ENCODE measurements at places on chromosomes 3 and 15.

DNA sequence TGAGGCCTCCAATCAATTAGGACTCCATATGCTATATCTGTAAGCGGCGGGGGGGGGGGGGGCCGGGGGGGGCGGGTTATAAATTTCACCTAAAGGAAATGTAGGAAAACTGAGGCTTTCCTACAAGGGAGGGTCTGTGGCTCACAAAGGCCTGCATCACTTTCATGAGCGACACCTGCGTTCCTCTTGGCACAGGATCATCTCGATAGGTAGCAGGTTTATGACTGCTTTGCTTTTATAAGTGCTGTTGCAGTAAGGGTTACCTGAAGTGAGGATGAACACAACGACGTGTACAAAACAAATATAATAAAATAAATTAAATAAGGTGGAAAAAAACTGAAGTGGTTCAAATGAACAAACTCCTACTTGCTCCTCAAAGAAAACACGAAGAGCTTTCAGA lies 194.3 kb downstream of the FOXP1 start:
- DNase-seq: no peak

DNA sequence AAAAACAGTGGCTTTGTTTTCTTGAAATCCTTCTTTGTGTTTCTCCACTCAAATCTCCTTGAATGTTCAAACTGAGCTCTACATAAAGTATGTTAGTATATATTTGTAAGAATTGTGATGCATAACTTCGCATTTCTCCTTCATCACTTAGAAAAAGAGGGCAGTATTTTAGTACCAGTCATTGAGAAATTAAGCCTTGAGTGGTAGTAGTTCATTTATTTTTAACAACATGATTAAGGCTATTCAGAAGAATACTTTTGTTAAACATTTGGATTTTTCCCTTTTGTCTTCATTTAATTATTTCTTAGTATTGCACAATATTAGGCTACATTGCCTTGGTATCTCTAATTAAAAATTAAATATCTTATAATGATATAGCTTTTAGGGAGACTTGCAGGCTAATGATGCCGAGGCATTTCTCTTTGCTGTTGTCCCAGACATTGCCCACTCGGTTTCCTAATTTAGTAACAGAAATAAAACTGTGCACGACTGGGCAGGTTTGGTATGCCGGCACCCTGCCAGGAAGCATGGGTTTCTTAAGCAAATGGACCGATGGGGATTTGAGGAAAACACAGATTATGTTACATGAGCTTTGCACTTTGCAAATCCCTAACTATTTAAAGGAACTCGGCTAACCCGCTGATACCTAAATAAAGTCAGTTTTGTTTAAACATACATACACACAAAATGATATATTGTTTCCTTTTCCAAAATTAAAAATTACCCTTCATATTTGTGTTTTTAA lies 54.7 kb downstream of the LRRC28 start:
- no peak for DNase-seq

DNA sequence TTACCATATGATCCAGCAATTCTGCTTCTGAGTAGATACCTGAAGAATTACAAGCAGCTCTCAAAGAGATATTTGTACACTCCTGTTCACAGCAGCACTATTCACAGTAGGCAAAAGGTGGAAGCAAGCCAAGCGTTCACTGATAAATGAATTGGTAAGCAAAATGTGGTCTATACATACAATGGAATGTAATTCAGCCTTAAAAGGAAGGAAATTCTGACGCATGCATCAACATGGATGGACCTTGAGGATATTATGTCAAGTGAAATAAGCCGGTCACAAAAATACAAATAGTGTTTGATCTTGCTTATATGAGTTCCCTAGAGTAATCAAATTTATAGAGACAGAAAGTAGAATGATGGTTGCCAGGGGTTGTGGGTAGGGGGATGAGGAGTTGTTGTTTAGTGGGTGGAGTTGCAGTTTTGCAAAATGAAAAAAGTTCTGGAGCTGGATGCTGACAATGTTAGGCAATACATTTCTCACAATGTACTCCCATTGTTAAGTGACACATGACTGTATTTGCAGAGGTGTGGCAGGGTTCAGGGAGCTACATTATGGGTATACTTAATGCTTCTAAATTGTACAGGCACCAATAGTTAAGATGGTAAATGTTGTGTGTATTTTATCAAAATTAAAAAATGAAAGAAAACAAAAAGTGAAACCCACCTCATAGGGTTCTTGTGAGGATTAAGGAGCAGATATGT lies 26.7 kb downstream of the SLC6A1 start:
- DNase-seq: no peak

DNA sequence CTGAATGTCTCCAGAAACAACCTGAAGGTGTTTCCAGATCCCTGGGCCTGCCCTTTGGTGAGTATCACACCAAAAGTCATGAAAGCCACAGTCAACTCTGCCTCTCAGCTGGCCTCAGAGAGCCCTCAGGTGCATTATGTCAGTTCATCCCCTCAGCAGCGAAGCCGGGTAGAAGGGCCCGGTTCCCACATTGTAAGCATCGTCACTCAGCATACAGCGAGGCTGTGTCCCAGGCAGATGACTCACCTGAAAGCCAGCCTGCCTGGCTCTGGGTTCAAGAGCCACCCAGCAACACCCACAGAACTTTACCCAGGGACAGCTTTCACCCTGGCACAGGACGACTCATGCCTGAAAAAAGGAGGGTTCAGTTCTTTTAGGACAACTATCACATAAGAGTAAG lies 91.6 kb downstream of the LRRK1 start:
- peak; percentile 7 for DNase-seq
